Smooth muscle cell of bladder (primary cell): ENCODE measurements at places on chromosomes 12 and 14. TPM values are rescaled to one million over a fixed set of nuclear protein-coding genes. Genes with fewer than 3 reads are reported as not detected.

LMO3 gene
- 4.1 and 10.8 TPM in 2 replicates for total RNA-seq

GPR84 gene
- total RNA-seq: 0.09 TPM in 1 of 2 replicates, not detected in the other

SLC6A12 gene
- under 0.01 TPM in 1 of 2 replicates, not detected in the other for total RNA-seq

STAC3 gene
- 0.14 and 0.37 TPM in 2 replicates for total RNA-seq

HRK gene
- total RNA-seq: not detected in 2 replicates

SMIM41 gene
- 1.4 and 9.8 TPM in 2 replicates for total RNA-seq

CLEC4D gene
- total RNA-seq: not detected in 2 replicates

PLEKHH1 gene
- total RNA-seq: 0.14 and 0.18 TPM in 2 replicates

MIP gene
- total RNA-seq: not detected in 2 replicates

LUM gene
- 1,417 and 1,464 TPM in 2 replicates for total RNA-seq

ABHD12B gene
- under 0.01 TPM in 1 of 2 replicates, not detected in the other for total RNA-seq
